Spleen (tissue), 13 donors: ENCODE measurements at places on chromosomes 2 and 18. TPM values are rescaled to one million over a fixed set of nuclear protein-coding genes. Genes with fewer than 3 reads are reported as not detected.

The KCMF1 gene
- total RNA-seq, result 66.0 TPM

DNA sequence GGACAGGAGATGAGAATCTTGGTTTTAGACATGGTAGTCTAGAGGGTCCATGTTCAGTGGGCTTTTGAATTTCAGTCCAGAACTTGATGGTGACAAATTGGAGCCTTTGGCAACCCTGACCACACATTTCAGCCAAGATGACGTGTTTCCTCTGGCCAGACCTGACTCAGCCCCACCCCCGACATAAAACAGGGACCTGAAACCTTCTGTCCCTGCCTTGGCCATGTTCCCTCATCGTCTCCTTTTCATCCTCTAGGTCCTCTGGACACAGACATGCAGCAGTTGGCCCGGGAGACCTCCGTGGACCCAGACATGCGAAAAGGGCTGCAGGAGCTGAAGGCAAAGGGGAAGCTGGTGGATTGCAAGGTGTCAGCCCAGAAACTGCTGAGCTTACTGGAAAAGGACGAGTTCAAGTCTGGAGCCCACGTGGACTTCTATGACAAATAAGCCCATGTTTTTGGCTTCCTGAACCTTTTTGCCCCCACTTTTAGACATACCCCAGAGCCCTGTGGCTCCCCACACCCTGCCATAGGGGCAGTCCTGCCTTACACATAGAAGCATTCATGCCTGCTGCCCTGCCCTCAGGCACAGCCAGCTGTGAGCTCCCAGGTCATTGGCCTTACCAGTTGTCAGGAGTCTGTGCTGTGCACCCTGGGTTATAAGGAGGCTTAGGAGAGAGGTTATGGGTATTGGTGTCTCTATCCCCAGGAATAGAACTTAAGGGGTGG, 4.0 kb downstream of the SPR start:
- DNase-seq, result no peak

The ALPP gene
- total RNA-seq, result not detected

DNA sequence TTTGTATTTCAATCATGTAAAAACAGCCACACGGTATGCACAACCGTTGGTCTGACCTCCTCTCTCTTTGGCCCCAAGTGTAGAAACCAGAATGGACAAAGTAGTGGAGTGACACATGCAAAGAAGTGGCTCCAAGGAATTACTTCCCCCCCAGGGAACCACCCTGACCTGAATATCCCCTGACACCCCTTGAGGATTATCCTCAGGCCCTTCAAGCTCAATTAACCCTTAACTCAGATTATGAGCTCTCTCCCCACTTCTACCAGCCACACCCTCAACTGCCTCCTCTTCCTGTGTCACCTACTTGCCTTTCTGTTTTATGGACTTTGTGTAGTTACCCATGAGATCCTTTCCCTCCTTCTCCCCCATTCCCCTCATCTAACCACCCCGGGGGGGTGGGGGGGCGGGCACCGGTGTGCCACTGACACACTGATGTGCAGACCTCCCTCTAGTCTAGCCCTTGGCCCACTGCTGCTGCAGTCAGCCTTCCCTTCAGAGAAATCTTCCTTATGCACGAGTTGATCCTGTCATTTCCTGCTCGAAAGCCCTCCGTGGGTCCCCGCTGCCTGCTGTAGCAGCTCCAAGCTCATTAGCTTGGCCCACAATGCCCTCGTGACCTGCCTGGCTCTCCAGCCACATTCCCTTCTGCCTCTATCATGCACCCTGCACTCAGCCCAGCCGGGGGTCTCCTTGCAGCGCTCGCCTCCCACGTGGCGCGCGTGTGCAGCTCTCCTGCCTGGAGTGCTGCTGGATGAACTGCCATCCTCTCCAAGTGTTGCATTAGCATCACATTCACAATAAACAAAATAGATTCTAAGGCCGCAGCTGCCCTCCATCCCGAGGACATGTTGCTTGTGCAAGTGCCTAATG, 40.1 kb upstream of the TMEM177 start:
- no peak for DNase-seq

- DNase-seq, result no peak
These were observed 268.9 kb upstream of the SMIM21 start for GRCh38 chr18:75696391-75696790.
